Mesothelial cell of epicardium (in vitro differentiated cells): ENCODE measurements at places on chromosomes 1 and 21. TPM values are rescaled to one million over a fixed set of nuclear protein-coding genes. Genes with fewer than 3 reads are reported as not detected.

- DNase-seq: no peak
- H3K36me3 ChIP-seq: no peaks in the 10 kb centered on the region
- H3K4me1 ChIP-seq: no peaks in the 10 kb centered on the region
- no peak within 1 kb of the TSS for H3K4me3 ChIP-seq
These were observed at the start of gene KCNJ9 for GRCh38 chr1:160081261-160081936. Gene KCNJ9, plus strand, starts transcription at chr1:160081538. Its CDS starts 2,493 bp downstream, at chr1:160084031.

GRCh38 chr1:24822887-24823286, 77.6 kb downstream of the CLIC4 start:
- peak overlapping the region; percentile 74 for H3K27ac ChIP-seq
- DNase-seq: no peak
- no peaks in the 10 kb centered on the region for H3K27me3 ChIP-seq
- H3K36me3 ChIP-seq: peaks cover 6% of the 10 kb centered on the region
- no peak overlapping the region for H3K4me3 ChIP-seq

DNA sequence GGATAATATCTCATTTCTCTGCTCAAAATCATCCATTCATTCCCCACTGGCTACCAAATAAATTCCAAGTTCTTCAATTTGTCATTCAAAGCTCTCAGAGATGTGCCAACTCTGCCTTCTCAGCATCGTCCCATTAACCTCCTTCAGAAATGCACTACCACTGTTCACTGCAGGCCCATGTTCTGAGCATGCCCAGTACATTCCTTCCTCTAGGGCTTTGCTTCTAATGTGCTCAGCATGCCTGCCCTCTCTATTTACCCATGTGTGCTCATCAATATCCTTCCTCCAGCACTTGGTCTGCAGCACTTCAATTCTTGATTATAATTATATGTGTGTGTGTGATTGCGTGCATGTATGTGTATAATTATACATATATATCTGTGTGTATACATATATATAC, 36.1 kb upstream of the RGS8 start:
- no peaks in the 10 kb centered on the region for H3K36me3 ChIP-seq
- no peak for DNase-seq
- H3K4me3 ChIP-seq: no peak overlapping the region
- H3K27me3 ChIP-seq: no peaks in the 10 kb centered on the region

DNA sequence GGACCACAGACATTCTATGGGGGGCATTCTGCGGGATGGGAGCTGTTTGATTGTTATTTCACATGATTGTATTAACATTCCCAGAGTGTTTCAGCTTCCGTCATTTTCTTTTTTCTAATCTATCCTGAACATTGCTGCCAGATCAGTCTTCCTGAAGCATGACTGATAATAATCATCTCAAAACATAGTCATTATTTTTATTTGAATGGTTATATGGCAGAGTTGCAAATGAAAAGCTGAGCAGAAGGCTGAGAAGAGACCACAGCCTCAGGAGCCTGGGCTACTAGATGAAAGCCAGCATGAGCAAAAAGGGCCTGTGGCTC, 109.0 kb downstream of the ERG start:
- no peak overlapping the region for H3K4me3 ChIP-seq
- no peaks in the 10 kb centered on the region for H3K36me3 ChIP-seq
- peaks cover 5% of the 10 kb centered on the region for H3K27me3 ChIP-seq
- H3K27ac ChIP-seq: no peak overlapping the region
- peaks cover 36% of the 10 kb centered on the region for H3K4me1 ChIP-seq

DNA sequence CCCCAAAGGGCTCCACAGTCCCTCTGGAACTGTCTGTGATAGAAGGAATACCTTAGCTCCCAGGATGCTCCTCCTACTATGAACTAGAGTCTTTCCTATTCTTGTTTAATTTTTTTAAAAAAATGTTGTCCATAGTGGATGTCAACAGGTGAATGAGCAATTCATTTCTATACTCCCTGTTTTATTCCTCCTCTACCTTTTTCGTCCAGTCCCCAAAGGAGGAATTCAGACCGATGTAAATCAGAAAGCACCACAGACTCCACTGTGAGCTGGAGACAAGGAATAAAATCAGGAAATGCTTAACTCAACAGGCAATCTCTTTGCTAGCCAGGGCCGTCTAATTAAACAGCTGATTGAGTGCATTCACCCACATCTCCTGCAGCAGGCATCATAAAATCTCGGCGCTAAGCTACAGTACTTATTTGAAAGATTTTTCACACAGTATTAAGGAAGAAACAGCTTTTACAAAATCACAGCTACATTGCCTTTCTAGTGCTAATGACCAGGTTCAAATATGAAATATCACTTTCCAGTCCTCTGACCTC, 381.6 kb downstream of the SIPA1L2 start:
- no peak overlapping the region for H3K27ac ChIP-seq
- H3K4me1 ChIP-seq: peaks cover 32% of the 10 kb centered on the region
- H3K4me3 ChIP-seq: no peak overlapping the region
- no peak for DNase-seq

GRCh38 chr1:25255706-25256577, 8.7 kb upstream of the RSRP1 start:
- no peak for DNase-seq
- no peaks in the 10 kb centered on the region for H3K4me1 ChIP-seq
- H3K27me3 ChIP-seq: no peaks in the 10 kb centered on the region
- peaks cover 1% of the 10 kb centered on the region for H3K36me3 ChIP-seq
- H3K27ac ChIP-seq: no peak overlapping the region

DNA sequence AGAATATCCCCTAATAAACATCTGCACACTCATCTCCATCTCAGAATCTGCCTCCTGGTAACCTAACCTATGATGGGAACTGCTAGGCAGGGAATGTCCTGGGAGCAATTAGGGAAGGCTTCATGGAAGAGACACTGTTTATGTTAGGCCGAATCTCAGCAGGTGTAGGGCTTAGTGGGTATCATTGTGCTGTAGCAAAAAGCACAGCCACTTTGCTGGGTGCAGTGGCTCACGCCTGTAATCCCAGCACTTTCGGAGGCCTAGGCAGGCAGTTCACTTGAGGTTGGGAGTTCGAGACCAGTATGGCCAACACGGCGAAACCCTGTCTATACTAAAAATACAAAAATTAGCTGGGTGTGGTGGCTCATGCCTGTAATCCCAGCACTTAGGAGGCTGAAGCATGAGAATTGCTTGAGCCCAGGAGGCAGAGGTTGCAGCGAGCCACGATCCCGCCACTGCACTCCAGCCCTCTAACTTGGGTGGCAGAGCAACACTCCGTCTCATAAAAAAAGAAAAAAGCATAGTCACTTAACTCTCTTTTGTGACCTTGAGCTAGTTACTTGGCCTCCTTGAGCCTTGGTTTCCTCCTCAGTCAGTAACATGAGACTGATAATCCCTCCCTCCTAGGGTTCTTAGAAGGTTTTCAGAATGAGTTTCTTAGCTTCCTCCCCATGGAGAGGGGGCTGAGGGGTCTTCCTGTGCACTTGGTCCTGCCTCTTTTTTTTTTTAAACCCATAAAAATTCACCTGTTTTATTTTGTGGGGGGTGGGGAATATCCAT, 3.5 kb downstream of the RAB42 start:
- peaks cover 3% of the 10 kb centered on the region for H3K27me3 ChIP-seq
- no peak overlapping the region for H3K27ac ChIP-seq
- H3K4me1 ChIP-seq: peaks cover 3% of the 10 kb centered on the region
- H3K4me3 ChIP-seq: no peak overlapping the region
- H3K36me3 ChIP-seq: no peaks in the 10 kb centered on the region

DNA sequence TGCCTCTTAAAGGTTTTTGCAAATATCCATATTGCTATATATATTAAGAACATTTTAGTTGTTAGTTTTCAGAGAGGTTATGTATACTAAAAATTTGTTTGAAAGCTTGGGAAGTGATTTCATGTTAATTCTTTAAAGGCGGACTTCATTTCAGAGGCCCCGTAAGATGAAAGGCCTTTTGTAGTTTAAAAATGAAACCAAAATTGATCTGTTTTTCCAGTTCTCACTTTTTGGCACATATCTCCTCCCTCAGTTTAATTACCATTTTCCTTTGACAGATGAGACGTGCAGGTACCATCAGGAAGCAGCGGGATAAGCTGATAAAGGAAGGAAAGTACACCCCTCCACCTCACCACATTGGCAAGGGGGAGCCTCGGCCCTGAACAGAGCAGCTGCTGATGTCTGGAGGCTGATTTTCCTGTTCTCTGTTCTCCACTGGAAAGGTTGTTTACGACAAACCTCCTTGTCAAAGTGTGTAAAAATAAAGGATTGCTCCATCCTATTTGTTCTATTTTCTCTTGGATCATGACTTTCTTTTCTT, 8.0 kb downstream of the NDUFS5 start:
- no peak overlapping the region for H3K4me3 ChIP-seq
- H3K27ac ChIP-seq: no peak overlapping the region
- H3K4me1 ChIP-seq: no peaks in the 10 kb centered on the region

DNA sequence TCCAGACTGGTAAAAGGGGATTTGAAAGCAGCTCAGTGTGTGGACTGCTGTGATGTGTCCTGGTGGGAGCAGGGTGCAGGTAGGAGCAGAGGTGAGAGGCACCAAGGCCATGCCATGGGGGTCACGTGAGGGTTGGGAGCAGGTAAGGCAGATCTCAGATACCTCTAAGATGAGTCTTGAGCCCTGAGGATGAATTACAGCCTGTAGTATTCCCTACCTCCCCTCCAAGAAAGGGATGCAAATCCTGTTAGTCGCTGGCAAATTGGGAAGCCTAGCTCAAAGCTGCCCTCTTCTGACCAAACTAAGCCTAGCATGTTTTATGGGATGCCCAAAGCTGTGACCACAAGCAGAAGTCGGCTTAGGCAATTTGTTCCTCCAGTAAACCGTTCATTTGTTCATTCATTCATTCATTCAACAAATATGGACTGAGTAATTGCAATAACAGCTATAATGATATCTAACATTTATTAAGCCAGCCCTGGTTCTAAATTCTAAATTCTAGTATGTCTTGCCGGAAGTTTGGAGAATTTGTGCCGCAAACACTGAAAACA, 3.9 kb upstream of the NUAK2 start:
- no peaks in the 10 kb centered on the region for H3K36me3 ChIP-seq
- DNase-seq: no peak
- no peak overlapping the region for H3K4me3 ChIP-seq
- peaks cover 2% of the 10 kb centered on the region for H3K27me3 ChIP-seq
- H3K4me1 ChIP-seq: peaks cover 22% of the 10 kb centered on the region

DNA sequence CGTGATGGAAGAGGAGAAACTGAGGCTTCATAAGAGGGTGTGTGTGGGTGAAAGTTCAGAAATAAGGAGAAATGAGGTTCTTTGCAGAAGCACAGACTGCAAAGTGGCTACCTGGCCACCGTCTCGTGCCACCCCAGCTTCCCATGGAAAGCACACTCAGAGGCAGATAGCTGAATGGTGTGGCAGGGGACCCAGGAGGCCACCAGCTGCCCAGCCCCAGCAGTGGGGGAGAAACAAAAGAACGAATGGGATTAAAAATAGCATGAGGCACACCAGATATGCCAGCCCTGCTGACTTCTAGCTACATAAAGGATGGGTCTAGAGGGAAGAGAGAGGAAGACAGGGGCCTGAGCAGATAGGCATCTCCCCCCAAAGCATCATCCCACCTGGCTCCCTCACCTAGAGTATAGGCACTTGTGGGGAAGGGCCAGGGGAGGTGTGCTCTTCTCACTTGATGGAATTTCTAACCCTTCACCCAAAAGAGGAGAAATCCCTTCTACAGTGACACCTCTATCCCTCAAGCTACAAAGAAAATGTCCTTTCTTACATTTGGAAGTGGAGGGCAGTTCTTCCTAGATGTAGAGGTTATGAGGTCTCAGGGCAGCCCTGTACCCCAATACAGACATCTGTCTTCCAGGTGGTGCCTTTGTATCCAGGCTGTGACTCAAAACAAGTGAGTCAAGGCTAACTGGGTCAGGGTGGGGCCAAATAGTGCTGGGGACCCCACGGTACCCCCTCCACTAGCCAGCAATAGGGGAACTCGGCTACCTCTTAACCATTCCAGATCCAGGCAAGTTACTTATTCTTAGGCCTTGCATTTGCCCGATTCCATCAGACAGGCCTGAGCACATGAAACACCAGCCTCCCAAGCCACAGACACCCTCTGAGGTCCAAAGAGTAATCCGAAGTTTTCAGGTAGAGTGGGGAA, 3.5 kb downstream of the HDGF start:
- H3K36me3 ChIP-seq: peaks cover 8% of the 10 kb centered on the region
- DNase-seq: no peak
- no peaks in the 10 kb centered on the region for H3K27me3 ChIP-seq

GRCh38 chr1:67766141-67766978, 66.9 kb downstream of the GNG12 start:
- no peaks in the 10 kb centered on the region for H3K36me3 ChIP-seq
- no peaks in the 10 kb centered on the region for H3K27me3 ChIP-seq
- DNase-seq: no peak
- H3K4me3 ChIP-seq: peak overlapping the region; percentile 22
- peaks cover 13% of the 10 kb centered on the region for H3K4me1 ChIP-seq

- no peak overlapping the region for H3K4me3 ChIP-seq
- no peak for DNase-seq
- no peaks in the 10 kb centered on the region for H3K36me3 ChIP-seq
- H3K27ac ChIP-seq: peak overlapping the region; percentile 95
- H3K27me3 ChIP-seq: no peaks in the 10 kb centered on the region
These were observed 153.2 kb downstream of the TGFB2 start for GRCh38 chr1:218498056-218498938.

DNA sequence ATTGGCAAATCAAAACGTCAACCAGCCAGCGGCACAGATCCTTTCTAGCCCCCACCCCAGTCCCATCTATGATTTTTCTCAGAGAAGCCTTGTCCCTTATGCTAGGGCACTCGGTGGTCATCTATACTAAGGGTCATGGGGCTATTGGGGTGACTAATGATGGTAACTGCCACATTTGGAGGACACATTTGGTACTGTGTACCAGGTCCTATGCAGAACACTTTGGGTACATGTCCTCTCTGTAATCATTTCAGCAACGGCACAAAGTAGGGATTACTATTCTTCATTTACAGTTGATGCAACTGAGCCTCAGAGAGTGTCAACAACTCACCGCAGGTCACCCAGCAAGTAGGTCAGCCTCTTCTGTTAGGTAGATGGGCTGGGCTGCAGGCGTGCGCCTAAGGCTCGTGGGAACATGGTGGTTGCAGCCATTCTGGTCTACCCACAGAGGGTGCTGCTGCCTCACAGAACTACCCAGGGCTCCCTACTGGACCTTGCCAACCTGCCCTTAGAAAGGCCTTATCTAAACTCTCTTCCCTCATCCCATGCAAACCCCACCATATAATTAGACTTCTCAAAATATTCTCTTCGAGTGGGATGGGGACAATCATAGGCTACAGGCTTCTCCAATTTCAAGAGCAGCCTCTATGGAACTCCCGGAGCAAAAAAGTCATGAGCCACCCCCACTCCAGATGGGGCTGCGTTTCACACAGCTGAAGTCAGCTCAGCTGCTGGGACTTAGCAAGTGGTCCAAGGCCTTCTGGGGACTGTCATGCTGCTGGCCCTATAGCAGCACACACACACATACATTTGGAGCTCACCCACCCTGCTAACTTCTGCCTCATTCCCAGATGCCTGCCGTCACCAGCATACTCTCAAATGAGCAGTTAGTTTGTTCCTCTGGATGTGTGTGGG, 5.8 kb upstream of the SDHB start:
- peaks cover 2% of the 10 kb centered on the region for H3K4me1 ChIP-seq
- no peaks in the 10 kb centered on the region for H3K36me3 ChIP-seq
- no peak overlapping the region for H3K27ac ChIP-seq

GRCh38 chr1:209850342-209850979, 22.7 kb downstream of the UTP25 start:
- H3K4me3 ChIP-seq: no peak overlapping the region
- peak; percentile 49 for DNase-seq
- no peaks in the 10 kb centered on the region for H3K4me1 ChIP-seq
- no peaks in the 10 kb centered on the region for H3K27me3 ChIP-seq
- H3K36me3 ChIP-seq: peaks cover 19% of the 10 kb centered on the region

The IL10 gene
- not detected in 3 replicates for total RNA-seq

The GPR61 gene
- total RNA-seq: not detected in 3 replicates

The SPATA6 gene
- total RNA-seq: 17.7 to 18.1 TPM (median 17.9 TPM) in 3 replicates

The WLS gene
- 203 to 225 TPM (median 217 TPM) in 3 replicates for total RNA-seq

The ROR1 gene
- total RNA-seq: 76.0 to 89.9 TPM (median 81.4 TPM) in 3 replicates

The FAM167B gene
- total RNA-seq: 1.8 to 2.9 TPM (median 2.3 TPM) in 3 replicates
